Stimulated activated CD8-positive, alpha-beta memory T cell treated with anti-CD3 and anti-CD28 coated beads, Interleukin-7, amount 100 ng/mL, for 1 hour (primary cell): ENCODE measurements at places on chromosomes 2 and 18.

- no peak for DNase-seq
Measured at GRCh38 chr2:164114937-164115336, 379.1 kb upstream of the FIGN start.

- DNase-seq, result no peak
Measured at GRCh38 chr2:107062599-107063220, 176.7 kb upstream of the ST6GAL2 start.

- no peak for DNase-seq
Measured at GRCh38 chr2:85433511-85434089, 15.1 kb downstream of the SH2D6 start.

DNA sequence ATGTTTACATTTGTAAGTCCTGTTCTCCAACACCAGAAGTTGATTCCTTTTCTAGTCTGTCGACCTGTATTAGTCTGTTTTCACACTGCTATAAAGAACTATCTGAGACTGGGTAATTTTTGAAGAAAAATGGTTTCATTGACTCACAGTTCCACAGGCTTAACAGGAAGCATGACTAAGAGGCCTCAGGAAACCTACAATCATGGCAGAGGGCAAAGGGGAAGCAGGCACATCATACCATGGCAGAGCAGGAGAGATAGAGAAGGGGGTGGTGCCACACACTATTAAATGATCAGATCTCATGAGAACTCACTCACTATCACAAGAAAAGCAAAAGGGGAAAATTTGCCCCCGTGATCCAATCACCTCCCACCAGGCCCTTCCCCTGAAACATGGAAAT, 112.8 kb upstream of the MAP3K20 start:
- no peak for DNase-seq

GRCh38 chr2:164754157-164755093, 87.2 kb downstream of the COBLL1 start:
- DNase-seq, result no peak

GRCh38 chr18:55384551-55385275, 203.3 kb downstream of the TCF4 start:
- DNase-seq, result no peak

DNA sequence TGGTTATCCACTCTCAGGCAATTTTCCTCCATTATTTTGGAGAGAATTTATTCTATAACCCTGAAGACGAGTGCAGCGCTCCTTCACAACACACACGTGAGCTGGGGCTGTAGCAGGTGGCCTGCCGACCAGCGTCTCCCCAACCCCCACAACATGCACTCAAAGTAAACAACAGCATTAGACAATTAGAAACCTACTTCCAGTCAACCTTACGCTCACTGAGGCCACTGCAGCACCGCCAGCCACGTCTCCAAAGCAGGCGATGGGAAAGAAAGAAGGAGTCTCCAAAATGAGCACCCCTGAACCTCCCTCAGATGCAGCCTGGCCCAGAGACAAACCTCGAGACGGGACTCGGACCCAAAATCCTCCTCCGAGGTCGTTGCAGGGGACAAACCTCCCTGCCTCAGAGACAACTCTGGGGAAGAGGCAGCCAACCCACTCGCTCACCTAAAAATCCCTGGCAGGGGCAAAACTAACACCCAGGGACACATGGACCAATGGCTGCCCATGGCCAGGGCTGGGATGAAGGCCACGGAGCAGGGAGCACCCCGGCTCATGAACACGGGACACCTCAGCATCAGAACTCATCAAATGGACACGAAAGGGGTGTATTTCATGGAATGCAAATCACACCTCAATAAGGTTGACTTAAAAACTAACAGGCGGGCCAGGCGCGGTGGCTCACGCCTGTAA, 2.6 kb downstream of the SLC66A2 start:
- no peak for DNase-seq

- DNase-seq, result no peak
Measured at GRCh38 chr18:77091366-77091765, 41.2 kb downstream of the MBP start.

DNA sequence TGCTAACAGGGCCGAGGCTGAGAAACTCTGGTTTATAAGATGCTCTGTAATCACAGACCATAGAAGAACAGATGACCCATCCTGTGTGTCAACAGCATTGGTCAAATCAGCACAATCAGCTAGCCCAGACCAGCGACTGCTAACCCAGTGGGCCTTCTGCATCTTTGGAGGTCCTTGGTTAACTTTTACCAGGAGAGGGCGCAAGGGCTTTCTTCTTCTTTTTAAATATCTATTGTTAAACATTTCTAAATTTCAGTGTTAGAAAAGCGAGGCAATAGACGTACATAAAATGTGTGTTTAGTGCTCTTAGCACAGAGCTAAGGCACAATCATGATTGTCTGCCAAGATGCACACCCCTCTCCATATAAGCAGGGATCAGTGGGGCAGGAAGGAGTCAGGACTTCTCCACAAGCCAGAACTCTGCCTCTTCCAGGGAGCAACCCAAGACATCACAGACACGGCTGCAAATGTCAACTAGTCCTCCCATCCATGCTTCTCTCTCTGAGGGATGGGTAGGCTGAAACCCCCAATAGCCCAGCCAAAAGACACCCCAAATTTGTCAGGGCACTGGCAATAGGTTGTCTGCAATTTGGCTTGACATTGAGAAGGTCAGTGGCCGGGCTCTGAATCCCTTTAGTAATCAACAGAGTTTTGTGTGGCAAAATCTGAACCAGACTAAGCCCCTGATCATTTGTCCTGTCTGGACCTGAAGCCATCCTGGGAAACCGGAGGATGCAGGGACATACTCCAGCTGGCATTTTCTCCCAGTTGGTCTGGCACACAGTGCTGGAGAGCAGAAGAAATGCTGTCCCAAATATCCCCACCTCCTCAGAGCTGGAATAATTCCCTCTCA, 188.2 kb downstream of the BCL2 start:
- peak; percentile 35 for DNase-seq
